ENCODE measurements at places on chromosomes 7 and 10.

DNA sequence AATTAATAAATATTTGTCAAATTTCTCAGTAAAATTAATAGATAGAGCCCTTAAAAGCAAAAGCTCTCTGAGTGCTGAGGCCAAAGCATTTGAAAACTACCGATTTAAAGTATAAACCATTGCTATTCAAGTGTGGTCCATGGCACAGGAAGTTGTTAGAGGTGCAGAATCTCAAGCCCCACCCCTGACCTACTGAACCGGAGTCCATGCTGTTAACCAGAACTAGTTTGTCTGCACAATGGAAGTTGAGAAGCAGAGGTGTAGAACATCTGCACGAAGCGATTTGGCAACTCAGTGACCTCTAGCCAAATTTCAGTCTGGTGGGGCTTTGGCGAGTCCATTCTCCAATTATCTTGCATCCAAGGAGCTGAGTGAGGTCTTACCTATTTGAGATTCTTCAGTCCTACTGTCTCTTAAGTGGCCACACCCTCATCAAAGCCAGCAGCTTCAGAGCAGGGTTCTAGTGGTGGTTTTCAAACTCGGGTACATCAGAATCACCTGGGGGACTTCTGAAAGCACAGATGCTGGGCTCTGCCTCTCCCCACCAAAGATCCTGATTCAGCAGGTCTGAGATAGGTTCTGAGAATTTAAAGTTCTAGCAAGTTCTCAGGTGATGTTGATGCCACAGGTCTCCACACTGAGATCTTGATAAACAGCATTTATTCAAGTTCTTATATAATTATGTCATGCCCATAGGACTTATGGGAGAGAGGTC lies 96.8 kb upstream of the SAMD8 start:
- no peak for DNase-seq

- no peak for DNase-seq
Measured at GRCh38 chr7:66953044-66953427, 32.0 kb downstream of the TMEM248 start.

DNA sequence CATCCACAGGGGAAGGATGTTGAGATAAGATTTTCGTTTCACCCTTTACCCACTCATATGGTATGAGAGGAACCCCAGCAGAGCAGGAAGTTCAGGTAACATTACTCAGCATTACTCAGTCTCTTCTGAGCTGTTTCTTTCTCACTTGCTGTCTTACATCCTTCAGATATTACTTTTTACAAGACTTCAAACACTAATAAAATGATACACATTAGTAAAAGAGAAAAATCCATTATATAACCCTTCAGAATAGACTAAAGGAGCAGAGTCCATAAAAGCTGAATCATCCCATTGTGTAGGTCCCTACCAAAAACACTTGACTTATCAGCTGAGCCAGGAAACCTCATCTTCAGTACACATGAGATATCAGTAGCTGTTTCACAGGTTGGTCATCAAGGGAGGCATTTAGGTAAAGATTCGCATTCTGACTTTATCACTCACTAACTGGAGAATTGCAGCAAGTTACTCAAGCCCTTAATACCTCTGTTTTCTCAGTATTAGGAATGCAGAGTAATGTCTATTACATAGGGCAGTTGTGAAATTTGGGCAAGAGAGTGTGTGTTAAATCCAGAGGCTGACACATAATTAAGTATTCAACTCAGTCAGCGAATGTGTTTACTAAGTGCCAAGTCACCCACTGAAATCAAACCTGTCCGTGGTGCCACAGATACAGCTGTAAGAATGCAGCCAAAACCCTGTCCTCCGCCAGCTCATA lies 44.7 kb downstream of the KLF6 start:
- DNase-seq = no peak

DNA sequence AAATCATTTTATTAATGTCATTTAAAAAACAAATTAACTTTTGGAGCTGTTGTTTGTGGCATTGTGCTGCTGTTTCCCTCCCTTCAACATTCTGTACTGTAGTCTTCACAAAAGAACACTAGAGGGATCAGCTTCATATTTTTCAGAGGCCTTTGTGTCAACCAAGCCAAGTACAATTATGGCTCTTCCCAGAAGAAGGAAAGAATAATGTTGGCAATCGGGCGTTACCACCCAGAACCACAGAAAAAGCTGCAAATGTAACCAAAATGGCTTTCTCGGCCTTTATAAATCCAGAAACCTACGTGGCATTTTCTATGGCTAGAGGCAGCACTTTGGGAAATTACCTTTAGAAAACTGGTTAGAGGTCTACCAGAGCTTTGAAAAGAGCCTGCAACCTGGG lies 98.8 kb upstream of the COL1A2 start:
- no peak for DNase-seq

- no peak for DNase-seq
Measured at GRCh38 chr10:132506711-132507408, 30.7 kb upstream of the INPP5A start.

GRCh38 chr7:53993224-53993623 lies 549.0 kb upstream of the VSTM2A start:
- DNase-seq = no peak

- DNase-seq = no peak
Measured at GRCh38 chr10:30011396-30011795, 48.0 kb downstream of the JCAD start.

DNA sequence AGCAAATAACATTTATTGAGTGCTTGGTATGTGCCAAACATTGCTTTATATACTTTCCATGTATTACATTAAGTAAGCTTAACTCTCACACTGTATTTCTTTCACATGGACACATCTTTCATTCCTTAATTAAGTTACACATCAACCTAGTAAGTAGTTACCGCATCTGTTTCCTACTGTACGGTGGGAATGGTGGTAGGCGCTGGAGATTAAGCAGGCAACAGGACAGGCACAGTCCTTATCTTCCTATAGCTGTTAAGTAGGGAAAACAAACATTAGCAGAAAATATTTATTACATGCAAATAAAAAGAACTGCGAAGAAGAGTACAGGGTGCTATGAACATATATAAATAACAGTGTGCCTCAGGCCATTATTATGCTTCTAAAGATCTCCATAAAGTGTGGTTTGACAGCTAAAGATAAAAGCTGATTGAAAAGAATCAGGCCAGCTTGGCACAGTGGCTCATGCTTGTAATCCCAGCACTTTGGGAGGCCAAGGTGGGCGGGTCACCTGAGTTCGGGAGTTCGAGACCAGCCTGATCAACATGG lies 105.0 kb downstream of the SUGCT start:
- no peak for DNase-seq

DNA sequence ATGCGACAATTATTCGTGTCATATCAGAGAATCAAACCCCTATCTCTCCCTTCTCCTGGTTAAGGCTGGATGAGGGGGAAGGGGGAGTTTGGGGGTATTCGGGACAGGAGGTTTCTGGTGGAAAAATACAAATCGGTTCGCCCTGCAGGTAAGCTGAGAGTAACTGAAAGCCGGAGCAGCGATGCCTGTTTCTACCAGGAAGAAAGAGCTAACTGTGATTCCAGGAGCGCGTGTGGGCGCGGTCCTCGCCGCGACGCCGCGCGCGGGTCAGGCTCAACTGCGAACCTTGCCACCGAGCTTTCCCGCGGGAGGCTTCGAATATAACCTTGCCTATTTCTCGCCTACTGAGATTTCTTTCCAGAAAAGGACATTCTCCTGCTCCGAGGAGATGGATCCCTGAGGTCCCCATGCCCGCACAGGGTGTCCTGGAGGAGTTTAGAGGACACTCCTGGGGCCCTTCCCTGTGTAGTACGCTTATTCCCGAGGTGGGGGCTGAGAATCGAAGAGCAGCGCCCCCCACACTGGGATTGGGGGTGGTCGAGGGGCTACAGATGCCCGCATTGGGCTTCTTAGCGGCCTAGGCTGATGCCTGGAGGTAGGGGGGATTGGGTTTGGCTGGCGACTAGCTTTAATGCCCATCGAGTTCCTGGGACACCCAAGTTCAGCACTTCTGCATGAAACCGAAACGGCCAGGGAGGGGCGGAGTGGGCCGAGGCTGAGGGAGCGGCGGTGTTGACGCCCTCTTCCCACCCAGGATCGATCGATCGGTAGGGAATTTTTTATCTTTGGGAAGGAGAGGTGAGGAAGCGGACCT lies 13.0 kb upstream of the DLX6 start:
- no peak for DNase-seq

DNA sequence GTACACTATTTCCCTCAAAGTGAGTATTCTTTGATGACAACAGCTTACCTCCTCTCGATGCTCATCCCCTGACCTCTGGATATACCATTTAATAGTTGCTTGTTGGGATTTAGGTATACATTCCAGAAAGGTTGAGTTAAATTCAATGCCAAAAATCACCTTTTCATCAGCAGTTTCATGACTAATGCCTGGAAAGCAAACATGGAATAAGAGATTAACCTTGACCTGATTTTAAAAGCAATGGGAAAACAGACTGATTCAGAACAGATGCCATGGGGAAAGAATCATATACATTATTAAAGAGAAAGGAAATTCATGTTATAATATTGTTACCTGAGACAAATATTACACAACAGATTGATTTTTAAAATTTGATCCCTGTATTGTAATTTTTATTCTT lies 180.1 kb downstream of the SEMA3D start:
- no peak for DNase-seq

GRCh38 chr7:25877802-25878789 lies 273.9 kb upstream of the NFE2L3 start:
- DNase-seq = no peak

DNA sequence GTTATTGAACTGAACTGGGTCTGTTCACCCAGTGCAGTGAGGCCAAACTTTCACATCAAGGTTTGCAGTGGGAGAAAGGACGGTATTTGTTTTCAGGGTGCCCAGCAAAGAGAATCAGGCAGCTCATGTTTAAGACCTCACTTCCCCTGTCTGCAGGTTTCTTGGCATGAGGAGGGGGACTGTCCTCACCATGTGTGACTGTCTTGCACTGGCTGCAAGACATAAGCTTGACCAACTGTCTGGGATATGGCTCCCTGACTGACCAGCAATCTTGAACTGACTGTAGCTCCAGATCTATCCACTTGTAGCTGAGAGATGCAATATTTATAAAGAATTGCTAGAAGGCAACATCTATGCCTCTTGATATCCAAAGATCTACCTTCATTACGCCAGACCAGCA lies 39.9 kb downstream of the RAMP3 start:
- no peak for DNase-seq

GRCh38 chr7:39056153-39056552 lies 78.4 kb downstream of the POU6F2 start:
- DNase-seq = no peak

DNA sequence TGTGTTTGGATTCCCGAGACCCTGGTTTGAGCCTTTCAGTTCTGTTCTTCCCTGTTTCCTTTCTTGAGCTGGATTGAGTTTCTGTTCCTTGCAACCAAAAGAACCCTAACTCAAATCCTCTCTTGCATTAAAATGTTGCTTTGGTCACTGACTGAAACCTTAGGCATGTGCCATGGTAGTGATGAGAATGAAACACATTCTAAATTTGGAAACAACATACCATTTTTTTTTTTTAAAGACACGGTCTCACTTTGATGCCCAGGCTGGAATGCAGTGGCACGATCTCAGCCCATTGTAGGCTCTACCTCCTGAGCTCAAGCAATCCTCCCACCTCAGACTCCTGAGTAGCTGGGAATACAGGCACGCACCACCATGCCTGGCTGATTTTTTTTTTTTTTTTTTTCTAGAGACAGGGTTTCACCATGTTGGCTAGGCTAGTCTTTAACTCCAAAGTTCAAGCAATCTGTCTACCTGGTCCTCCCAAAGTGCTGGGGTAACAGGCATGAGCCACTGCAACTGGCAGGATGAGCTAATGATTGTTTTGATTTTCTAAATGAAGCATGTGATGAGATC lies 8.4 kb downstream of the THAP5 start:
- DNase-seq = no peak

DNA sequence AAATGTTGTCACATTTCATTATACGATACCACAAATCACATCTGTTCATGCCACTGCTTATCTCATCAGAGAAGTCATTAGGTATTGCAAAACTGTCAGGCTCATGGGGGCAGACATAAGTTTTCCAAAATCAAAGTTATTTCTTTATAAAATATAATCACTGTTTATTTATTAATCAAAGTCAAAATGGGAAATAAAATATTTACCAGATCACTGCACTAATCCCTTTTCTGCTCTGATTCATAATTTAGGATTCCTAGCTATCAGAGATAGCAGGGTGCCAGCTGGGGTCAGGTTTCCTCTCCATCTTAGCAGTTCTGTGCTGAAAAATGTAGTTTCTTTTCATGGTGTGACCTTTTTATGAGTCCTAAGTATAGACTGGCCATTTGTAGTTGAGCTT lies 117.7 kb upstream of the LANCL2 start:
- DNase-seq = no peak

- no peak for DNase-seq
Measured at GRCh38 chr7:16586081-16586874, 59.3 kb downstream of the ANKMY2 start.

DNA sequence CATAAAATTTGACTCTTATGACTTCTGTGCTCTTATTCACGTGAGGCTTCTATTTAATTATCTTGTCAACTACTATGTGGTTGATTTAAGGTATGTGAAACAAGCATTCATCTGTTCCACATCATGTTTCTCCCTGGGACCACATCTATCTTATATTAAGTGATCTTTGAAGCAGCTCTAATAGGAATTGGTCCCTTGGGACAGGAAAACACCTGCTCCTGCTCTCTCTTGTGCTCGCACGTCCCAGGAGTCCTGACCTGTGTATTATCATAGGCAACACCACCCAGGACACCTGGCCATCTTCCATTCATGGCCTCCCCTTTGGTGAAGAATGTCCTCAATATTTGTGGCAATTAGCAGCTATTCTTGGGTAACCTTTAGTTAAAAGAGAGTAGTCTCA lies 269.2 kb downstream of the NRG3 start:
- DNase-seq = no peak

- DNase-seq = no peak
Measured at GRCh38 chr7:1948887-1949680, 279.0 kb downstream of the ELFN1 start.

GRCh38 chr7:11252011-11252607 lies 278.4 kb downstream of the PHF14 start:
- no peak for DNase-seq

DNA sequence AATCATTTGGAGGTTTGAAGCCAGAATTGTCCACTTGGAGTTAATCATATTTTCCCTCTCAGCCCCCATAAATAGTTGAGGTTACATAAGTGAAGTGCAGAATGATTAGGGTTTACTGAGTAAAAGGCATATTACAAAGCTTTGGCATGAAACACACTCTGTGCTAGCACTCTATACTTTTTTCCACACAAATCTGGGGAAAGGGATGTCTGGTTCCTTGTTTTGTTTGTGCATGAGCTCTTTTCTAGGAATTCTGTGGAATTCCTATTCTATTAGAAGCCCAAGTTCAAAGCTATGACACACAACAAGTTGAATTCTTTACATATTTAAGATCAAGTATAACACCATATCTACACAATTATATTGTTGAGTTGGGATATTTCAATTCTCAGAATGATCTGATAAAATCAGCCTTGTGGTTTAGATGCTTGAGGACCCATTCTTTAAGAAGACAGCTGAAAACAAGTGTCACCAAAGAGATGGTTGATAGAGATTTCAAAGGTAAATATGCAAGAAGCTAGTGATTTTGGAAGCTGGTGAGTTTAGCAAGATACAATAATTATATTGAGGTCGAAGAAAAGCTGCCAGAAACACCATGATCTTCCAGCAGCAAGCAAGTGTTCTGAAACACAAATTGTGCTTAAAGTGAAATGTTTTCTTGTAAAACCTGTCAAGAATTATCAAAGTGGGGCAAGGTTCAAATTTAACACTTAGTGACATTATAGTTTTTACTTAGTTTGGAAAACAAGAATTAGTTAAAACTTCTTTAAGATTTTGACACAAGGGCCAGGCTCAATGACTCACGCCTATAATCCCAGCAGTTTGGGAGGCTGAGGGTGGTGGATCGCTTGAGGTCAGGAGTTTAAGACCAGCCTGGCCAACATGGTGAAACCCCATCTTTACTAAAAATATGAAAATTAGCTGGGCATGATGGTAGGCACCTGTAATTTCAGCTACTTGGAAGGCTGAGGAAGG lies 122.6 kb downstream of the INHBA start:
- DNase-seq = no peak
